ENCODE measurements at places on chromosomes 6 and 20. TPM values are rescaled to one million over a fixed set of nuclear protein-coding genes. Genes with fewer than 3 reads are reported as not detected.

RUNX2 gene
- total RNA-seq: 43.4 TPM

DNA sequence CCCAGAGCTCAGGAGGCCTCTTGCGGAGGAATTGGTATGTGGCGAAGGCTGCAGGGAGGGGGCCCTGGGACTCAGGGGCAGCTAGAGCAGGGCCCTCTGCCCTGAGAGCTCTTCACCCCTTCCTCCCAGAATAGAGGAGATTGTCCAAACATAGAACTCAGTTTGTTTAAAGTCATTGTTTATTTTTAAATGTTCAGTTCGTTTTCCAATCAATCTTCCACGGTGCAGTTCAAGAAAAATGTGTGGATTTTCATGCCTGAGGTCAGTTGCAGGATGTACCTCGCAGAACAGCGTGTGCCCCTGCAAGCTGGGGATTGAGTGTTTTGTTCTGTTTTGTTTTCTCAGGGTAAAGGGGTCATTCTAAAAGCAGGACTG is 37.2 kb downstream of the MGME1 start:
- no peak for DNase-seq

GRCh38 chr20:29740601-29740950 is 1516.9 kb upstream of the DEFB115 start:
- no peak for DNase-seq

DNA sequence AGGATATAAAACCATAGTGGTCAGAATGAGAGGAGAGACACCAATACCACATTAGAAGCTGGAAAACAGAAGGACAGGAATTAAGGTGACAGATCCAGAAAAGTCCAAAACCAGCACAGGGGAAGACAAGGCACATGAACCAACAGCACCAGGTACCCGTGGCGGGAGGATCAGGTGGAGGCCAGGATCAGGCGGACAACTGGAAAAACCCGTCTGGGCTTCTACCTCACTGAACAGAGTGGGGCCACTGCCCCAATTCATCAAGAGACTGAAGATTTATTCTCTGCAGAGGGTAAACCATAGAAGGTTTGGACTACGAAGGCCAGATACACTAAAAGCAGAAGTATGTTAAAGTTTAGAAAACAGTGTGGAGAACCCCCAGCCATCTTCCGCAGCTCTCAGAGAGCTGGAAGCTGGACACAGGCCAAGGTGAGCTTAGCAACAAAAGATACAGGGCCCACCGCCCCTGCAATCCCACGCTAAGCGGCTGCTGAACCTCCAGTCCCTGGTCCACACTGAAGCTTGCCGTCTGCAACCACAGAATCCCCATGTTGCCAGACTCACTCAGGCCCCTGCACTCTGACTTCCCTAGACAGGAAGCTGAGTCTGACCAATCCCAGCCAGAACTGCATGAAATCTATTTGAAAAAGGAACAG is 29.9 kb downstream of the ABHD12 start:
- DNase-seq: no peak

GRCh38 chr6:111780393-111780792 is 92.9 kb downstream of the FYN start:
- no peak for DNase-seq
